ENCODE measurements at places on chromosomes 4 and X.

GRCh38 chr4:126725906-126726305, 906.9 kb upstream of the INTU start:
- DNase-seq, result no peak

DNA sequence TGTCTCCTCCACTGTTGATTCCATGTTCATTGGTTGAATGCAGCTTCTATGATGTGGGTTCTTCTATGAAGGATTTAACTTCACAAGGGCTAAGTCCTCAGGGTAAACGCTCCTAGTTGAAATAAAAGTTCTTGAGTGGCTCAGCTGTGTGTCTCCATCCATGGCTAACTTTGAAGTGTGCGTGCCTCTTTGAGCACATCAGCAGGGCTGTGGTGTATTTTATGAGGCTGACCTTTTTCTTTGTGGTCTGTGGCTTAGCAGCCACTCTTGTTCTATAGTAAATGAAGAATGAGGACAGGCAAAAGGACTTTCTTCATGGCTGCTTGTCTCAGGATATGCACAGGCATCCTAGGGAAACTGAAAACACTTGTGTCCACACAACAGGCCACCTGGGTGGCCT, 88.5 kb downstream of the KIT start:
- no peak for DNase-seq

- DNase-seq, result no peak
Measured at GRCh38 chr4:169931964-169932363, 94.2 kb downstream of the MFAP3L start.

DNA sequence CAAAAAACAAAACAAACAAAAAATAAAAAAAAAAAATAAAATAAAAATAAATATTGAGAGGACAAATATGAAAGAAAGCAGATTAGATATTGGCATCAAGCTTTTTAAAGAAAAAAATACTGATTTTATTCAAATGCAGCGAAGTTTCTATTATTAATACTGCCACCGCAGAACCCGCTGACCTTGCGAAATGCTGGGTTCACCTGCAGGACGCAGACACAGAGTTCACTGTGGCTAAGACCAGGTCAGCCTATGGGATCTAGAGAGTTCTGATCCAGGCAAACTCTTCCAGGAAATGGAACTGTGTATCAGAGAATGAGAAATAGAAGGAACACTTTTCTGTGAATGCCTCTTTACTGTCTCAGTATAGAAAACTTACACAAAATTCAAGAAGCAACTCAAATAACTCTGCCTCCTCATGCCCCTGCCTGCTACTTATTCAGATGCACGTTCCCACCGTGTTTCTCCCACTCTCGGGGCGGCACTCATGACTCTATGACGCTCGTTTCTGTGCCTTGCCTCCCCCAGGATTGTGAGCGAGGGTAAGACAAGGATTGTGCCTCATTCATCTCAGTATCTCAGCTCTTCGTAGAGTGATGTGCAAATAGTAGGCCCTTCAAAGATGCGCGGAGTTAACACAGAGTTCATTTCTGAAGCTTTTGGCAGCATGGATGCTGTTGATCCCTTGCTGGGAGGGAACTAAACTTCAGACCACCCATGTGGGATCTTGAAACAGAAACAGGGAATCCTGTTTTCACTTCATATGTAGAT, 44.1 kb upstream of the TLR3 start:
- DNase-seq, result no peak

GRCh38 chr4:6362243-6362885, 92.7 kb downstream of the WFS1 start:
- DNase-seq, result no peak

- no peak for DNase-seq
Measured at GRCh38 chr4:7044137-7044930, 1.2 kb downstream of the TADA2B start.

GRCh38 chr4:99762728-99763127, 53.9 kb upstream of the DAPP1 start:
- DNase-seq, result no peak

GRCh38 chr4:128386761-128387599, 99.4 kb upstream of the PGRMC2 start:
- peak; percentile 80 for DNase-seq

DNA sequence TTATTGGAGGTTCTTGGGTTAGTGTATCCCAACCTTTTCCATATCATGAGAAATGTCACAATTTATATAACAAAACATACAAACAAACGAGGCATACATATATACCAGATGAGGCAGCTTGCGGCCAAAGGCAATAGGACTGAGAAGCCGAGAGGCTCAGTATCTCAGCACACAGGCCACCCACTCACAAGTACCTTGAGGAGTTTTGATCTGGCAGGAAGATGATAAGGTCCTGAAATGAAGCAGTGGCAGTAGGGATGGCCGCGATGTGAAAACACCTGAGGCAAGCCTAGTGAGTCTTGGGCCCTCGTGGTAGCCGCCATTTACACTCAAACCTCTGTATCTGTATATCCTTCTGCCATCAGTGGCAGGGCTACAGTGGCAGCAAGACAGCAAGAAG, 55.3 kb upstream of the PRPS1 start:
- no peak for DNase-seq

DNA sequence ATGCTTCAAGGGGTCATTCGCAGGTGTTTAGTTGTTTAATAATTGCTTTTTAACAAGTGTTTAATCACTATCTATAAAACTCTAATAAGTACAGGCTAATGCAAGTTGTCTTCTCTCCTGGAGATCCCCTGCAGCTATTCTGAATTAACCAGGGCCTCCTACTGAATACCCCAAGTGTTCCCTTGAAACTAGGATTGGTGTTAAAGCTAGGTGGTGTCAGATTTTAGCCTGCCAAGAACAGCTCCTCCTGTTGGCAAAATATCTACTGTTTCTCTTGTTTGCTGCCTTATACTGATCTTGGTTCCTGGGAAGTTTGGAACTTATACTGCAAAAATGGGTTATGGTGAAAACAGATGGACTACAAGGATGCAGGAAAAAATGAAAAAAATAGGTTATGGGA, 26.1 kb upstream of the TMEM154 start:
- no peak for DNase-seq

GRCh38 chr4:6262847-6263487, 6.7 kb upstream of the WFS1 start:
- no peak for DNase-seq

DNA sequence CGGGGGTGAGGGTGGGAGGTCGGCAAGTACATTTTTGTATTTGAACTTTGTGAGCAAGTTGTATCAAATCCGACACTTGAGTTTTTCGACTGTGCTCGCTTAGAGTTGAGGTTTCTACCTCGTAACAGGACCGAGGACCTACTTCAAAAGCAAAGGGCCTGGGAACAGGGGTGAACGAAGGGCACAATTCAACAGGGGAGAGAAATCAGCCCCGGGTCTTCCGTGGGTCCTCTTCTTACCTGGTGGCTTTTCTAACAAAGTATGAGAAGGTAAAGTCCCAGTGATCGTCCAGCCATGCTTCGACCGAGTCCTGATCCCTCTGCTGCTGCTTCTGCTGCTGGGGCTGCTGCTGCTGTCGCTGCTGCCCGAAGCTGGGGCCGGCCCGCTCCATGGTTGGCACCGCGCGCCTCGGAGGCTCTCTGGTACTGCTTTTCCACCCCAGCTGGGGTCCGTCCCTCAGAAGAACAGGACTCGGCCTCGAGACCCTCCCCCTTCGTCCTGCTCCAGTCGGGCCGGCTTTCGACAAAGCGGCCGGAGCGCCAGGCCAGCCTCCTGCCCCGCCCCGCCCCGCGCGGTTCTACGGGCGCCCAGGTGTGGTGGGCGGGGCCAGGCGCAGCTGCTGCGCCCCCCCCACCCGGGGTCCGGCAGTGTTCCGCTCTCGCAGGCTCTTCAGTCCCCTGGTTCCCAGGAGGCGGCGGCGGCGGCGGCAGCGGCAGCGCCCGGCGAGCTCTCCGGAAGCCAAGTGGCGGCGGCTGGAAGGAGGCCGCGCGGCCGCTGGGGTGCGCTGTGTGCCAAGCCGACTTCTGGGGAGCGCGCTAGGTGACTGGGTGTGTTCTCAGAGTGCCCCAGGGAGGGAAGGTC, at the start of gene PDE5A:
PDE5A (minus strand) TSS at position 524 of the 861 bp plus-strand sequence; CDS start at position 391, 133 bp downstream.
- no peak for DNase-seq

- DNase-seq, result no peak
Measured at GRCh38 chr4:174996079-174996478, 77.9 kb downstream of the ADAM29 start.

All from HS-5 (cell line).